ENCODE measurements at places on chromosomes 7 and 10. TPM values are rescaled to one million over a fixed set of nuclear protein-coding genes. Genes with fewer than 3 reads are reported as not detected.
A peak's percentile ranks its signal among the peaks of the same experiment; 100 is the strongest.

Gene ATRNL1
- polyA plus RNA-seq: 3.2 TPM

DNA sequence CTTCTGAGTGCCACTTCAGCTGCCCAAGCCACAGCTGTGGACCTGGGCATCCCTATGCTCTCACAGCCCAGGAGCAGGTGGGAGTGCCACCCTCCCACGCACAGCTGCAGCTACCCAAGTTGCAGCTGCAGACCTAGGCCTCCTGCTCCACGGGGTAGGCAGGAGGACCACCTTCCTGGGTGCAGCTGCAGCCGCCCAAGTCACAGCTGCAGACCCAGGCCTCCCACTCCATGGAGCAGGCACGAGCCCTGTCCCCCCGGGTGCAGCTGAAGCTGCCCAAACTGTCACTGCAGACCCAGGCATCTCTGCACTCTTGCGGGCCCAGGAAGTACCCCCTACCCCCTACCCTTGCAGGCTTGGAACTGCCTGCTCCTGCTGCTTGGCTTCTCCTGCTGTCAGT is 260.2 kb downstream of the XPNPEP1 start:
- no peaks in the 10 kb centered on the region for H3K36me3 ChIP-seq
- no peaks in the 10 kb centered on the region for H3K4me1 ChIP-seq
- H3K27me3 ChIP-seq: no peaks in the 10 kb centered on the region
- no peak overlapping the region for H3K27ac ChIP-seq

DNA sequence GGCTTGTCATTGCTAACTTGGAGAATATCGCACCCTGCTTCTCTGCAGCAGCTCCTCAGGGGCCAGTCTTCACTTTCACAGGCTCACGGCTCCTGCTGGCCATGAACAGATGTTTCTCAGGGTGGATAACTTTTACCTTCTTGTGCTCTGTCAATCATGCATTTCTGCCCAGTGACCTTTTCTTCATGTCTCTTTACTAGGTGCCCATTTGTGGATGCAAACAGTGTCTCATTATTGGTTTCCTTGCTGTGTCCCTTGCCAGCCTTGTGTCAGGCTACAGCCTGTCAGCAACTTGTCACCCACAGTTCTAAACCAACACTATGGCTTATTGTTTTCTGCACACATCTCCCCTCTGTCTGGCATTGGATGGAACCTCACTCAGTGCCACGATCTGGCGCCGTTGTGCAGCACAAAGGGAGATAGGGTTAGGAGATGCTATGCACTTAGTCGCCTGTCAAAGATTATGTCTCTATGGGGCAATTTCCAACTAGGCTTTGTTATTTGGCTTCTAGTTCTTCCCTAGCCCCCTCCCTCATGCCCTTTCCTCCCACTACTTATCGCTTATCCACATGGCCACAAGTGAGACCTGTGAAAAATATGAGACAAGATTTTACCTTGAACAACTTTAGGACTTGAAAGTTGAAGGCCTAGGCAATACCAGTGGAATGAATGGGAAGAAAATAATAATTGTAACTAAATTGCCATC is 45.7 kb upstream of the NXPH1 start:
- no peaks in the 10 kb centered on the region for H3K27me3 ChIP-seq
- no peak overlapping the region for H3K4me3 ChIP-seq
- no peak overlapping the region for H3K27ac ChIP-seq
- DNase-seq: no peak
- no peaks in the 10 kb centered on the region for H3K36me3 ChIP-seq
- no peaks in the 10 kb centered on the region for H3K4me1 ChIP-seq

DNA sequence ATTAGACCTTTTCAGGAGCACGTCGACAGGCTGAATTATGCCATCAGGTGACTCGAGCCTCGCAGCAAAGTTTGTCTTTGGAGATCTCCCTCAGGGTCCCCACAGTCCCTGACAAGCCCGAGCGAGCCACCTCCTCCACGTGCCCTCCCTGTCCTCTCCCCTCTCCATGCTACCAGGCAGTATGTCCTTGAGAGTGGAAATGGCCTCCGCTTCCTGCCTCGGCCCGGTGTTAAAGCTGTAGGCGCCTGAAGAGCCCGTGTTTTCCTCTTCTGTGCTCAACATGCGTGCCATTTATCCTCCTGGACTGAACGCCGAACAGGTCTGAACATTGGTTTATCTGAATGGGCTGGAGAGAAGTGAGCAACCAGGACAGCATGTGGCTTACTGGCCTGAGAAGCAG is 82.6 kb downstream of the GPR26 start:
- no peaks in the 10 kb centered on the region for H3K36me3 ChIP-seq
- H3K4me3 ChIP-seq: no peak overlapping the region
- no peak for DNase-seq
- no peaks in the 10 kb centered on the region for H3K4me1 ChIP-seq

DNA sequence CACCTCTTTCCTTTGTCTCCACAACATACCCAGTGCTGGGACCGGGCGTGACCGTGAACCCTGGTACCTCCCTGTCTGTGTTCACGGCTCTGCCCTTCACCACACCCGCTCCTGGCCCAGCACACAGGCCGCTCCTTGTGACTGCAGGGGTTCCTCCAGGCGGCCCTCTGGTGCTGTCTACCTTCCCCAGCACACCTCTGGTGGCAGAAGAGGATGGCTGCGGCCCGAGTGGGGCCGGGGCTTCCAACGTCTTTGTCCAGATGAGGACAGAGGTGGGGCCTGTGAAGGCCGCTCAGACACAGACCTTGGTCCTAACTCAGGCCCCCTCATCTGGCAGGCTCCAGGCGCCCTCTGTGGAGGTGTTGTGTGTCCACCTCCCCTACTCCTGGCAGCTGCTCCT is 55.4 kb upstream of the SGMS1 start:
- no peak for DNase-seq
- H3K27me3 ChIP-seq: no peaks in the 10 kb centered on the region
- no peak overlapping the region for H3K4me3 ChIP-seq
- H3K27ac ChIP-seq: no peak overlapping the region
- no peaks in the 10 kb centered on the region for H3K4me1 ChIP-seq

DNA sequence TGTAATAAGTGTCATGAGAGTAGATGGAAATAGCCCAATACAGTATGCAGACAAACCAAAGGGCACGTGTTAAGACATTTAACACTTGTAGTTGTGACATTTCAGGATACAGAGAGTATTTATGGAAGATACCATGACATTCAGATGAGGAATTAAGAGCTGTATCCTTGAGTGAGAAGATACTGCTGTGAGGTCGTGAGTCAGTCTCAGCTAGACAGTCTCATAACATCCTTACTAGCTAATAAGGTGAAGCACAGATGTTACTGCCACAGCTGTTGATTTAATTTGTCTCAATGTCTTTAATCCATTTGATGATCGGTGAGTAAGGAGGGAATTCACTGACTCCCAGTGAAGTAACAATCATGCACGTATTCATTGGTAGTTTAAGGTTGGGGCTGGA is 288.0 kb upstream of the AKR1E2 start:
- no peaks in the 10 kb centered on the region for H3K27me3 ChIP-seq
- H3K4me3 ChIP-seq: no peak overlapping the region
- H3K36me3 ChIP-seq: no peaks in the 10 kb centered on the region
- no peak overlapping the region for H3K27ac ChIP-seq
- no peak for DNase-seq
- no peaks in the 10 kb centered on the region for H3K4me1 ChIP-seq

DNA sequence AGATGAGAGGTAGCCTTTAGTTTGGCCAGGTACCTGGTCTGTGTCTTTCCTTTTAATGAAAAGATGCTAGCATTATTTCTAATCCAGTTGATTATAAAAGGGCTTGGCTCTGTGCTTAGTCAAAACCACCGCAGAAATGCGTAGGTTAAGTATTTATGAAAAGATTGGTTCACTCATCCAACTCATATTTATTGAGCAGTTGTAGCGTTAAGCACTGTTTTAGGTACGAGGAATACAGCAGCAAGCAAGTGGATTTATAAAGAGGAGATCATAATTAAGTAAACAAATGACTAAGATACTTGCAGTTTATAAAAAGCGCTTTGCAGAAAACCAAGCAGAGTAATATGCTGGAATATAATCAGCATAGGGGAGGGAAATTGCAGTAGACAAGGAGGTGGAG is 129.8 kb downstream of the PPP1R17 start:
- no peaks in the 10 kb centered on the region for H3K27me3 ChIP-seq
- no peaks in the 10 kb centered on the region for H3K36me3 ChIP-seq
- no peak overlapping the region for H3K4me3 ChIP-seq

DNA sequence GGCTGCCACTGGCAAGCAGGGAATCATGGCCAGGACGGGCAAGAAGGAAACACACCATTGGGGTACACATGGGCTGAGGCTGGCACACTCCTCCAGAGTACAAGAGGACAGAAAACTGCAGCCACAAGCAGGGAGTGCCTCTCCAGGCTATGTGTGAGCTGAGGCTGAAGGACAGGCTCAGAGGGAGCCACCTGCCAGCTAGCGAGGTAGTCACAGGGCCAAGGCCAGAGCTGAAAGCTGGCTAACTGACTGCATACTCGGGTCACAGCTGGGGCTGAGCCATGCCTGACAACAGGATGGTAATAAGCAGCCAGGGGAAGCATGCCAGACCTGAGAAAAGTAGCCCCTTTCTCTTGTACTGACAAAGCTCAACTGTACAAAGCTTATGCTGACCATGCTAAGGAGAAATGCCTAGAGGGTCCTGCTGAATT is 52.0 kb downstream of the KIF5B start:
- H3K27ac ChIP-seq: no peak overlapping the region
- no peaks in the 10 kb centered on the region for H3K27me3 ChIP-seq
- H3K36me3 ChIP-seq: no peaks in the 10 kb centered on the region
- peak; percentile 68 for DNase-seq
- peaks cover 6% of the 10 kb centered on the region for H3K4me1 ChIP-seq
- H3K4me3 ChIP-seq: no peak overlapping the region
